ENCODE measurements at places on chromosomes 16 and 17.

DNA sequence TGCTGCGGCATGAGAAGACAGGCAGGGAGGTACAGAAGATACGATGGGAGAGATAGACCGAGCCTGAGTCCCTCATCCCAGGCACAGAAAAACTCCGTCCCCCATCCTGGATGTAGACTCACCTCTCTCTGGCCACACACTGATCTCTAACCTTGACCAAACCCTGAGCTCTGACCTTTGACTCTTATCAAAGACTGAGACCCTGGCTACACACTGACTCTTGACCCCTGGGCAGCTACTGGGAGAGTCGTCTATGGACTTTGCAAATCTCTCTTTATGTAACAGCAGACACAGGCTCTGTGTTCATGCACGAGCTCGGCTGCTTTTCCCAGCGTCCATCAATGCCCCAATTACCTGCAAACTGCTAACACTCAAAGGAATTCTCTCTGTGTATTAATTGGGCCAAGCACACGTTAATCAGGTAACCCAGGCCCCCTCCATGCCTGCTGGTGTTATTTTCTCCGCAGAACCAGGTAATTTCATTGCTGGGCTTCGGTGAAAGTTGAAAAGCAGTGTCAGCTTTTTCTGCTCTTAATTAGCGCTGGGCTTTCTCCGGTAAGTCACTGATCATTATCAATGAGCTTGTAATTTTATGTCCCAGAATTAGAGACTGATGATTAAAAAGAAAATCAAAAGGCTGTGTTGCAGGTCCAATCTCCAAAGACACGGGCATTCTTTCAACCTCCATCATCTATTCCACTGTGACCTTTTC is 179.4 kb upstream of the NLRP1 start:
- no peak for DNase-seq

GRCh38 chr17:65228734-65229620 is 91.8 kb downstream of the RGS9 start:
- DNase-seq = peak; percentile 21

- peak; percentile 53 for DNase-seq
Observed at GRCh38 chr17:20955427-20956323, 87.1 kb downstream of the USP22 start.

GRCh38 chr17:40407460-40407859 is 10.2 kb downstream of the TOP2A start:
- no peak for DNase-seq

DNA sequence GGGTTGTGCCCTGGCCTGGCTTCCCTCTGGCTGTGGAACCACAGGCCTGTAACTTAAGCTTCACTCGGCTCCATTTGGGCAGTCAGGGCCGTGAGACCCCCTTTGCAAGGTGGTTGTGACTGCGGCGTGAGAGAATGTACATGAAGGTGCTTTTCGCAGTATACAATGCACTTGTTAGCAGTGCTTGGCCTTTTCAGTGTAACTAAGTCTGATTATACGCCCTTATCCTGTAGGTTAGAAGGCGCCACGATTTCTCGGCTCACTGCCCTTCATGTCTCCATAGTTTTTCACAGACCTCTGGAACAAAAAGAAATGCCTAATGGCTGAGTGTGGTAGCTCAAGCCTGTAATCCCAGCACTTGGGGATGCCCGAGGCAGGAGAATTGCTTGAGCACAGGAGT is 13.3 kb downstream of the SAP30BP start:
- no peak for DNase-seq

DNA sequence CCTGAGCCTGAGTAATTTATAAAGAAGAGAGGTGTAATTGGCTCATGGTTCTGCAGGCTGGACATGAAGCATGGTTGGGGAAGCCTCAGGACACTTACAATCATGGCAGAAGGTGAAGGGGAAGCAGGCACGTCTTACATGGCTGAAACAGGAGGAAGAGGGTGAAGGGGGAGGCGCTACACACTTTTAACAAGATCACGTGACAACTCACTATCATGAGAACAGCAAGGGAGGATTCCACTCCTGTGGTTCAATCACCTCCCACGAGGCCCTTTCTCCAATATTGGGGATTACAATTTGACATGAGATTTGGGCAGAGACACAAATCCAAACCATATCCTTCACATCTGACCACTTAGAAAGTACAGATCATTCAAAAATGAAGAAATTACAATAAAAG is 110.6 kb upstream of the SHISA6 start:
- DNase-seq = no peak

DNA sequence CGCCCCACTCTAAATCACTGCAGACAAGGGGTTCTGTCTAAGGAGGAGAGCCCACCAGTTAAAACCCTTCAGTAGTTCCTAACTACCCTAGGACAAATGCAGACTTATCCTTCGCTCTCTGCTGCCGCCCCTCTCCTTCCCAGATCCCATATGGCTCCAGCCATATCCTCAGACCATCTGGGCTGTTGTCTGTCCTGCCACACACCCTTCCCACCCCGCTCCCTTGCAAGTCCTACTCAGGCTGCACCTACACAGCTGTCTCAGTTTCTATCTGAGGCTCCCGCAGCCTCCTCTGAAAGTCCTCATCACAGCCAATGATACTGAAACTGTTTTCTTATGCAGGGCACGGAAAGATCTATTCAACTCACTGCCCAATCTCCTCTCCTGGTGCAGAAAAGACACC is 720 bp upstream of the BCKDK start:
- DNase-seq = no peak

DNA sequence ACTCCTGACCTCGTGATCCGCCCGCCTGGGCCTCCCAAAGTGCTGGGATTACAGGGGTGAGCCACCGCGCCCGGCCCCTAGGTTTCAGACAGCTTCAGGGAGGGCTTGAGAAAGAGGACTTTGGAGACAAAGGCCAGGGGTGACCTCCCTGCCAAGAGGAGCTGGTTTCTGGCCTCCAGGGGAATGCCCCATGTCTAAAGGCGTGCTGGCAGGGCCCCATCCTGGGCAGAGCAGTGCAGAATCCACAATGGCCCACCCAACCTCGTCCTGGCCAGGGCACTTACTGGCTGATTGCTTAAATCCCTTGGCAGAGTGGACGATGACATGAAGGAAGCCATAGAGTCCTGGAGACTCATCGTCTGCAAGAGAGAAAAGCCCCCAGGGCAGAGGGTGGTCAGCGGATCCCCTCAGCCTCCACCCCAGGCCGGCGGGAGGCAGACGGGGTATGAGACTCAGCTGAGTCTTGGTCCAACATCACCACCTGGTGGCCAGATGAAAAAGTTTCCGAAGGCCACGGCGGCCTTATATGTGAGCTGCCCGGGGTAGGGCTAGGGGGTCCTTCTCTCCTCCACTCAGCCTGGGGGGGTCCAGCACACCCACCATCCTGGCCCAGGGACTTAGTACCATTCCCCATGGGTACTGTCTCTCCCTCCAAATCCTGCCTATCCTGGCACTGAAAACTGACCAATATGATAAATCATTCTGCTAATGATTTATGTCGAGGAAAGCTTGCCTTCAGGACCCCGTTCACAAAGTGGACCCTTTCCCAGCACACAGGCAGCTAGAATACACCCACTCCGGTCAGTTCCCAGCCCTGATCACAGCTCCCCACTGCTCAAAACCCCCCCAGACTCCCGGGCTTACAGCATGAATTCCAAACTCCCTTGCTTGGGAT is 59.1 kb downstream of the TIMM22 start:
- peak; percentile 67 for DNase-seq

- no peak for DNase-seq
Observed at GRCh38 chr16:19507867-19508266, 14.0 kb downstream of the GDE1 start.

DNA sequence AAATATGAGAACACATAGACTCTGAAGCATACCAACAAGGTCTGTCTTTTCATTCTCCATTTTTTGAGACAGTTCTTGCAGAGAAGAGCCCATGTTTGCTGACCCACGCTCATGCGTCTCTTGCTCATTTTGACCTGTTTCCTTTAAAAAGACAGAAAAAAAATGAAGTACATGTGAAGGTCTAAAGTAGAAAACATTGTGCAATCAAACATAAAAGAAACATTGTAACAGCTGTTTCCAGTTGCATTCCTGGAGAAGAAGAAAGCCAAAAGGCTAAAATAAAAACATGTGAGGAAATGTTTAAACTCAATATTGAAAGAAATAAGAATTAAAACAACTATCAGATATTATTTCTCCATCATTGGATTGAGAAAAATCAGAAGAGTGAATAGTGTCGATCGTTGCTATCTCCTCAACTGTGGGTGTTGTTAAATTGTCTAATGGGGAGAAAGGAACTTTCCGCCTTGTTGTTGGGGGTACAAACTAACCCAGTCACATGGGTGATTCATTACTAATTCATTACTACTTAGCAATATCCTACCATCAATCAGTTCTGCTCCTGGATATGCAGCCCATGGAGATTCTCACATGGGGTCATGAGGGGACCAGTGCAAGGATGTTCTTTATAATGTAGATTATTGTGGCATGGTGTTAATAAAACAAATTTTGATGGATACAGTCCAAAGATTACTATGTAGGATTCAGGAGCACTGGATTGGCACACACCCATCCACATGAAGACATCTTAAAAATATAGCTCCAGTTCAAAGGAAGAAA is 9.5 kb downstream of the ABCA9 start:
- DNase-seq = peak; percentile 62

DNA sequence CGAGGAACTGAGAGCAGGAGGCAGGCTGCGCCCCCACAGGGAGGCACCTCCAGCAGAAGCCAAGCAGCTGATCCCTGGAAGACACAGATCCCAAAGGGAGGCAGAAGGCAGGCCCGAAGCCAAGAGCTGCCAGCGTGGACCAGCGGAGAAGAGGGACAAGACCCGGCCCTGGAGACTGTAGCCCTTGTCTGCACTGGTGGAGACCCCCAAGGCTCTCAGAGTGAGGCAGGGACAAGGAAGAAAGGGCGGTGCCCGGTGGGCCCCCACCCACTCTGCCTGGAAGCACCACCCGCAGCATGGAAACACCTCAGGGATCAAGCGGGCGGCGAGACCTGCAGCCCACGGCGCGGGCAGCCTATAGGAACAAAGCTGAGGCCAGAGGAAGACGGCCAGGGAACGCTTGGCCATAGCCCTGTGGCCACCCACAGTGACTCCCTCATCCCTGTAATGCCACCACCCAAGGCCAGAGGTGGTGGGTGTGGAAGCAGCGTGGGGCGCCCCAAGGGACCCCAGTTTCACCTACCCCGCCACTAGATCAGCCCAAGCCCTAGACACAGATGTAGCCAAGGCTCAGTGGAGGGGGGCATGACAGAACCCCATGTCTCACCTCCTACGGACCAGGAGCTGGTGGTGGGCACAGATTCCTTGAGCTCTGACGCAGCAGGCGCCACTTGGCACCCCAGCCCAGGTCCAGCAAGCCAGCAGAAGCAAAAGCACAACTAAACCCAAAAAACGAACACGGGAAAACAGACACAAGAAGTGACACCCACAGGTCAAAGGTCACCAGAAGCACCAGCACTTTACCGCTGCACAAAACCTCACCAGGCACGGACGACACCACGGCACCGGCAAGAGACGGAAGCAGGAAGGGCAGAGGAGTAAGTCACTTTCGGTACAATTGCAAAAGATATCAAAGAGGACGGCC is 2.9 kb upstream of the SIRT7 start:
- peak; percentile 52 for DNase-seq

- DNase-seq = no peak
Observed at GRCh38 chr17:382644-383533, 30.3 kb upstream of the RPH3AL start.

DNA sequence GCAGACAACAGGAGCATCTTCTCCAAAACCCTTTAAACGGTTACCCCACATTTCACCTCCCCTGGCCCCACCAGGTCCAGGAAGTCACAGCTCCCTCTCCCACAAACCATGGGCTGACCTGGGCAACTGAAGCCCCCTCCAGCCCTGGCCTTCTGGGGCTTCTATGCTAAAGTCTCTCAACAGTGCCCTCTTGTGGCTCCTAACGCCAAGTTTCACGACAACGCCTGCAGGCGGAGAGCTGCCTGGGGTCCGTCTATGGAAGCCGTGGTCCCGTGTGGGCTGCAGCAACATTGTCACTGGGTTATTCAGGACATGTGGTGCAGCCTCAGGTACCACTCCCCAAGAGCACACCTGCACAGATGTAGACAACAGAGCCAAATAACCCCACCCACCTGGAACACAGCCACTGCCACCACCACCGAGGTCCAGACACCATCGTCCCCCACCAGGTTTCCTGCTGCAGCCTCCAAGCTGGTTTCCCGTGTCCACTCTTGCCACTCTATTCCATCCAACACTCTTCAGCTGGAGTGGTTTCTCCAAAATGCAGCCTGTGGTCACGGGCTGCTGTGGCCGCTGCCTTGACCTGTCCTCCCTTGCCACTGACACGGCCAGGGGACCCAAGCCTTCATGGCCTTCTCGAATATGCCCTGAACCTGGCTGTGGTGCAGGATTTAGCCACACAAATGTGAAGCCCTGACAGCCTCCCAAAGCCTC is 19.1 kb downstream of the C16orf95 start:
- peak; percentile 58 for DNase-seq

DNA sequence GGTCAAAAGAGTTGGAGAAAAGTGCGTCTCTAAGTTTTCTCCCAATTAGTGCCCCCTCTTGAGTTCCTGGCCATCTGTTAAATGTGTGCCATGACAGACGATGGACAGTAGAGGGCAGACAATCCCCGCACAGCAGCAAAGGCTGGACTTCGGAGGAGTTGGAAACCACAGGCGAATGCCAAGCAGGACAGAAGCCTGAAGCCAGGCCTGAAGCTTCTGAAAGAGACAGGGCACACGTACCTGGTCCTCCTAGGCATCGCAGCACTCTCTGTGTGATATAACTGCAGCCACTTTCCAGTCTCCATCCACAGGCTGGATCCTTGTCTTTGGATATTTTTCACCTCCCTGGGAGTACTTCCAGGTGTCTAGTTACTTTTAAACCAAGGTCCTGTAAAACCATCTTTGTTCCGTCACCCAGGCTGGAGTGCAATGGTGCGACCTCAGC is 14.5 kb downstream of the C17orf100 start:
- DNase-seq = peak; percentile 81

DNA sequence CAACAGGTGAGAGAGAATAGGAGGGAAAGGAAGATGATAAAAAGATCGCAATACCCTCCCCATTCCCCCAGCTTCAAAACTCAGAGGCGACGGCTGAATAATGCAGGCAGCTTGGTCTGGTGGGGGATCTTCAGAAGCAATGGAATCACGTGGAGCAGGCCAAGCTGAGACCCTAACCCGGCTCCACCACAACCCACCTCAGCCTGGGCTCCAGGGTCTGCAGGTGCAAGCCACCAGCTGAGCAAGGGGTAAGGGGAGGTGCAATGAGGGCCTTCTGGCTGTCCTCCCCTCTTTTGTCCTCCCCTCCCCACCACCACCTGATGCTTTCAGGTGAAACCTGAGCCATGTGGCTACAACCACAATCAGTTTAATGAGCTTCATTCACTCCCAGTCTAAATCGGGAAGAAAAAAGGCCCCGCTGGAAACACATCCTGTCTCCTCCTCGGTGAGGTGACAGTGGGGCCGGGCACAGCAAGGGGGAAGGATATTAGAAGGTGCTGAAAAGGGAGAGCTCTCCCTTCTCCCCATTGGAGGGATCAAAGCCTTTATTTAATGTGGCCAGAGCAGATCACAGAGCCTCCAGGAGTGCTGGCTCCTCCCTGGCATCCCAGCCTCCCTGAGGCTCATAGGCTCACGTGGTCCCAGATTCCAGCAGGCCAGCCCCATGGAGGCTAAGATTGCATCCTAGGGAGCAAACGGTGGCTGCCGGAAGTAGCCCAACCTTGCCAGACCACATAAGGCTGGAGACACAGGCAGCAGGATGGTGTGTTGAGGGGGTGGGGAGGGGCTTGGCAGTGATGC is 261.0 kb downstream of the SOX9 start:
- no peak for DNase-seq

All from suppressor macrophage (primary cell).